ENCODE measurements at places on chromosomes 13 and 19.

GRCh38 chr13:113635048-113635420 is 23.0 kb downstream of the ATP4B start:
- DNase-seq, result no peak

DNA sequence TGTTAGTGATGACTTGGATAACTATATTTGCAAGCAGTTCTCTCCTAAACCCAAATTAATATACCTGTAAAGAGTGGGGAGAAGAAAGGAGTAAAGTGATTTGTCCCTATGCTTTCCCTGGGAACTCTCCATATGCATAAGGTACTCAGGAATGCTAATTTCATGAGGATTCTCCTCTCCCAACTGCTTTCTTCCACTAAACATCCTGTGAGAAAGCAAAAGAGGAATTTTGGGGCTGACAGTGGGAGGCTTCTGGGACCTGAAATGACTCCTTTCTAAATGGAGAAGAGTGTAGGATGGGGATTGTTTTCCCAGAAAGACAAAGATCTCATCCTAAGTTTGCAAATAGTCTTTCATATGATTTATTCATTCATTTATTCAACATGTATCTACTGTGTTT is 250.5 kb downstream of the TDRD3 start:
- DNase-seq, result no peak

GRCh38 chr13:33799950-33800592 is 17.9 kb upstream of the RFC3 start:
- DNase-seq, result no peak

DNA sequence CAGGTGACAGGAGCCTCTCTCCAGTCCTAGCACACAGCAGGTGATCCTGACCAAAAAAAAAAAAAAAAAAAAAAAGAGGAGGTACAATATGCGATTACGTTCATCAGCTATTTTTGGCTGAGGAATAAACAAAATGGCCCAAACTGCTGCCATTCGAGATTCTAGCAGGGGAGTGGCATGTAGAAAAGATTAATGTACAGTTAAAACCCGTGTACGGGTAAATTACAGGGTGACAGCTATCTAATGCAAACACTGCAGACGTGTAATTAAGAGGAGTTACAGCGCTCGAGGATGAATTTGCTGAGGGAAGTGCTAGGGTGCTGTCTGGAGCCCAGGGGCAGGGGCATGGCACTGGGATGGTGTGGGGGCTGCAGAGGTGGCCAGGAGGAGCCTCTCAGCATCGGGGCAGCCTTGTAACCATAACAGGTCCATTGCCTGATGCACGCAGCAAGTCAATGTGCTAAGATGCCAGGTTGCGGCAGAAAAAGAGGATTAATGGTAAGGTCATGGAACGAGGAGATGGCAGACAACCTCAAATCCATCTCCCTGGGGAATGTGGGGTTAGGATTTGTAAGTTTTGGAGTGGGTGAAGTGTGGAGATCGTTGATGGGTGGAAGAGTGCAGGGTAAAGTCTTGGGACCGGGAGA is 17.4 kb downstream of the CHST8 start:
- no peak for DNase-seq

DNA sequence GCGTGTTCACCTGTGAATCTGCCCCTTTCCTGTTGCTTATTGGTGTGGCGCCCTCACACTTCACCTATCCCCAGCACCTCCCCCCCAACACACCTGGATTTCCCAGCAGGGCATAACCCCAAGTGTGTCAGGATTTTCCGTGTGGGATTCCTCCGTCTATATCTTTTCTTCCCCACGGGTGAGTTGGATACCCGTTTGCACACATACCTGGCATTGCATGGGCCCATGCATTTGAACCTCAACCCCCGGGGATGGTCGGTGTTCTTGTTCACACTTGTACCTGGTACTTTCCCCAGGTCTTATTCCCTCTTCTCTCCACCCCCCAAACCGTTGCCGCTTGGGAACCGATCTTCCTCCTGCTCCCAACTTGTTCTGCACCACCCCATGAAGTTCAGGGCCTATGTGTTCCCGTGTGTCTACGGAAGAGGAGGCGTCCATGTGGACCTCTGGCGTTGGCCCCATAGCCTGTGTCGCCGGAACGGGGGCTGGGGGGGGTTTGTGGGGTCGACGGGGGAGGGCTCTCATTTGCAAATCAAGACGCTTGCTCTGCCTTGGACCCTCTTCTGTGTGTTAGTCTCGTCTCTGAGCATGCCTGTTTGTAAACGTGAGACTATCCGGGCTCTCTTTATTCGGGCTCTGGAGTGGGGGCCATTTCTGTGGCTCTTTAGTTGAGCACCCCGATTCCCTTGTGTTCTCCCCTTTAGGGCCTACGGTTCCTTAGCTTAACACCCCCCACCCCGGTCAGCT is 1.7 kb downstream of the PRR12 start:
- no peak for DNase-seq

DNA sequence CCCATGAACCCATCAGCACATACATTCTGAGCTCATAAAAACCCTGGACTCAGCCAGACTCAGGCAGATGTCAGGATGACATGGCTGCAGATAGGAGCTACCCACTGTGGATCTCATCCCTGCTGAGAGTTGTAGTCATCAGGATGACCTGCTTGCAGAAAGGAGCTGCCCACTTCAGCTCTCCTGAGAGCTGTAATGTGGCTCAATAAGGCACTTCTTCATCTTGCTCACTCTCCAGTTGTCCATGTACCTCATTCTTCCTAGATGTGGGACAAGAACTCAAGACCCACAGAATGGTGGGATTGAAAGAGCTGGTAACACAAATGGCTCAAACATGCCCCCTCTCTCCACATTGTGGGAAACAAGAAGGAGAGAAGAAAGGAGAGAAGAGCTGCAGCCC is 58.2 kb downstream of the SLITRK1 start:
- no peak for DNase-seq

- DNase-seq, result no peak
Measured at GRCh38 chr19:3124630-3125029, 11.2 kb upstream of the GNA15 start.

- DNase-seq, result no peak
Measured at GRCh38 chr13:110863685-110864084, 51.2 kb downstream of the ANKRD10 start.

GRCh38 chr13:112730157-112730671 is 40.4 kb downstream of the ATP11A start:
- no peak for DNase-seq

- DNase-seq, result no peak
Measured at GRCh38 chr19:10258080-10258710, 6.2 kb downstream of the MRPL4 start.

GRCh38 chr13:72293206-72293605 is 426.2 kb upstream of the DACH1 start:
- DNase-seq, result no peak

GRCh38 chr13:44146138-44146537 is 227.5 kb upstream of the SERP2 start:
- DNase-seq, result no peak

DNA sequence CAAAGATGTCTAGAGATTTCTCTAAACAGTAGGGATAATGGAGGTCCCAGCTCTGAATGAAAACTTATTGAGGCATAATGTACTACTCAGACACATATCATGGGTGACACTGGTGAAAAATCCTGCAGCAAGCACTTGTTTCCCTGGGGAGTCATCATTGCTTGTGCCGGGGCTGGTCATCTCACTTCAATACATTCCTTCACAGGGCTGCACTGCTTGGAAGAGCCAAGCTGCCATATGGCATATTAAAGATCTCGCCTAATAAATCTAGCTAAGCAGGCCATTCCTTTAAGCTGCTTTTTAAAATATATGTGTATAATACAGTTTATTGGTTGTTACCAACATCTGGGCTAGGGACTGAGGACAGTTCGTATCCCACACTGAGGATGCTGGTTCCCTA is 332.2 kb upstream of the GPC6 start:
- DNase-seq, result no peak

DNA sequence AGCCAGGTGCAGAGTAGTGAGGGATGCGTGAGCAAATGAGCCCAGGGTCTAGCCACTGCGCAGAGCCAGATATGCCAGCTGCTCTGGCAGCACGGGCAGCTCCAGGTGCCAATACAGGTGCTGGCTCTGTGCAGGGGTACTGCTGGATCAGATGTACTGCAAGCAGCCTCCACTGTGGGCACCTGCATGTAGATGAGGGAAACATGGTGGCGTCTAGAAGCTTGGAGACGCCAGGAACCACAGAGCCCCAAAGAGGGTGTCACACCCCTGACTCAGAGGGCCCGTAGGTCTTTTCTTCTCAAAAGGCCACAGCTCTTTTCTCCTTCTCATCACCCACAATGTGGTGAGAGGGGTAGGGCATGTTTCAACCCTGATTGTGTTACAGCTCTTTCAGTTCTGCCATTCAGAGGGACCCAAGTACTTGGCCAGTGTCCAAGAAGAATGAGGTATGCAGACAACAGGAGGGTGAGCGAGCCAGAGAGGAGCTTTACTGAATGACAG is 244.4 kb upstream of the SLITRK1 start:
- DNase-seq, result peak; percentile 12

DNA sequence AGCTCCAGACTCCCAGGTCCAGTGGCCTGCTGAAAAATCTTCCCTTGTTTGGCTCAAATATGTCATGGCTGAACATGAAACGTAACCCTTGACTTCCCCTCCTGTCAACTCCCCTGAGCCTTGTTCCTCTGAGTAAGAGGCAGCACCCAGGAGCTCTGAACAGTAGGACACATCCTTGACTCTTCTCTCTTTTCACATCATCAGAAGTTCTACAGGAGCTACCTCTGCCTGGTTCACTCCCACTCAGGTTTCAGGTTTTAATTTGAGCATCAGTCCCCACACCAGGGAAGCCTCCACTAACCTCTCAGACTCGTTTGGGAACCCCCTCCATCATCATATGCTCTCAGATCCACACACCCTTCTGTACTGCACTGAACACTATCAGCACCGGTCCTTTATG is 30.3 kb downstream of the ZNF823 start:
- no peak for DNase-seq

- no peak for DNase-seq
Measured at GRCh38 chr13:106550570-106551135, 15.2 kb upstream of the EFNB2 start.

- DNase-seq, result no peak
Measured at GRCh38 chr19:50580970-50581634, 12.9 kb upstream of the LRRC4B start.

GRCh38 chr13:42847891-42848663 is 66.7 kb downstream of the FAM216B start:
- no peak for DNase-seq

GRCh38 chr19:18846862-18847548 is 15.2 kb downstream of the UPF1 start:
- DNase-seq, result peak; percentile 62

- no peak for DNase-seq
Measured at GRCh38 chr19:28332886-28333285, 880.1 kb downstream of the UQCRFS1 start.

DNA sequence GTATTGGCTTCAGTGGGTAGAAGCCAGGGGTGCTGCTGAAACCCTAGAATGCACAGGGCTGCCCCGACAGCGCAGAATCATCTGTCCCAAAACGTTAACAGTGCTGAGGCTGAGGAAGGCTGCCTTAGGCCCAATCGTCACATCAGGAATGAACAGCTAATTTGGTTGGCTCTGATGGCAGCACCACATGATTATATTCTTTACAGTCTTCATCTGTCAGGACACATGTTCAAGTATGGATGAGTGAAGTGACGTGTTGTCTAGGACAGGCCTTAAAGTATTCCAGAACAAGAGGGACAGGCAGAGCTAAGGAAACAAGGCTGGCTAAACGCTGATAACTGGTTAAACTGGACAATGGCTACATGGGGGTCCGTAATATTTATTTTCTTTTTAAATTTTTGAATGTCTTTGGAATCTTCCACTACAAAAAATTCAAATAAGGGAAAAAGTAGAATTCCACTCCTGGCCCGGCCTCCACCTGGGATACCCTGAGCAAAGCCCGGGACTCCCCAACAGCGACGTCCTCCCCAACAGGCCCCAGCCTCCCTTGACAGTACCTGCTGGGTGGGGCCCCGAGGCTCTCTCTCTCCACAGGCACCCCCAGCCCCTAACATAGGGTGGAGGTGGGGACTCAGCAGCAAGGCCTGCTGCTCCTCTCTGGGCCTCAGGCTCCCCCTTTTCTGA is 14.8 kb upstream of the CCNP start:
- DNase-seq, result no peak

- DNase-seq, result no peak
Measured at GRCh38 chr13:43799191-43799590, 12.4 kb upstream of the ENOX1 start.

GRCh38 chr19:35013041-35013819 is 13.1 kb downstream of the GRAMD1A start:
- peak; percentile 82 for DNase-seq

- no peak for DNase-seq
Measured at GRCh38 chr19:17232258-17232657, 6.2 kb downstream of the OCEL1 start.

- DNase-seq, result peak; percentile 20
Measured at GRCh38 chr13:22061806-22062391, 391.0 kb downstream of the FGF9 start.

- DNase-seq, result no peak
Measured at GRCh38 chr19:41339936-41340335, 13.8 kb downstream of the TGFB1 start.

DNA sequence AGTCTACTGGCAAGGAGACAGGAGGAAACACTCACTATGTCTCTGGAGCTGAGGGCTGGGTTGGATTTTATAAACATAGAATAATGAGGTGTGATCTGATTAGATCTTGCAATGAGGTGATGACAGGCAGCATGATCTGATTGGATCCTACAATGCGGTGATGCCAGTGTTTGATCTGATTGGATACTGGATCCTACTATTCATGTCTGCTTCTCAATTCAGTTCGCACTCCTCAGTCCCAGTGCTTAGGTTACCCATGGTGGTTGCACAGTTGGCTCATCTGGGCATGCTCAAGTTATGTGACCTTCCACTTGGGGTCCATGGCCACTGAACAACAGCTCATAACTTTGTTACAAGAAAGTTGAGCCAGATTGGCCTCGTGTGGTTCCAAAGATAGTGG is 469.5 kb downstream of the TSHZ3 start:
- no peak for DNase-seq

GRCh38 chr19:18292462-18292809 is 11.0 kb upstream of the JUND start:
- peak; percentile 28 for DNase-seq

GRCh38 chr13:47215736-47216135 is 318.9 kb upstream of the HTR2A start:
- no peak for DNase-seq

DNA sequence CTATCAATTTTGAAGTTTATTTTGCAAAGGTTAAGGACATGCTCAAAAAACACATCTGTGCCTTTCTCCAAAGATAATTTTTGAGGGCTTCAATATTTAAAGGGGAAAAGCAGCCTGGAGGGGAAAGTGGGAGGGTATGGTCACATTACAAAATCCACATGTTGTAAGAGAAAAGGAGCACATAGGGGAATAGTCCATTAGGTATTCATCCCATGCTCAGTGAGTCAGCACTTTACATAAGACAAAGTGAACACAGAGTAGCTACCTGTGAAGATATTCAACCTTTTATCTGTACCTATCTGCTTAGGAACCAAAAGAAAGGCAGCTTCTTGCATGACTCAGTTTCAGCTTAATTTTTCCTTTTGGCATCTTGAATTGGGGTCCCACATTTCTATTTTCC is 932.0 kb downstream of the SLITRK6 start:
- DNase-seq, result no peak

GRCh38 chr13:98525456-98526181 is 51.3 kb downstream of the STK24 start:
- DNase-seq, result no peak

- no peak for DNase-seq
Measured at GRCh38 chr13:98097749-98098148, 45.1 kb upstream of the FARP1 start.

GRCh38 chr13:57716295-57716694 is 84.8 kb downstream of the PCDH17 start:
- no peak for DNase-seq

- DNase-seq, result no peak
Measured at GRCh38 chr13:40813667-40814454, 24.4 kb downstream of the SLC25A15 start.

- DNase-seq, result no peak
Measured at GRCh38 chr13:90640976-90641375, 706.5 kb upstream of the MIR17HG start.

Data from activated gamma-delta T cell treated with Interleukin-2 at 50 U/mL for 16 hours (primary cell).